Transverse colon (tissue), 4 donors: ENCODE measurements at places on chromosomes 2 and 18.

- DNase-seq, result no peak
These were observed 159.0 kb downstream of the TMX3 start for GRCh38 chr18:68555879-68556301.

DNA sequence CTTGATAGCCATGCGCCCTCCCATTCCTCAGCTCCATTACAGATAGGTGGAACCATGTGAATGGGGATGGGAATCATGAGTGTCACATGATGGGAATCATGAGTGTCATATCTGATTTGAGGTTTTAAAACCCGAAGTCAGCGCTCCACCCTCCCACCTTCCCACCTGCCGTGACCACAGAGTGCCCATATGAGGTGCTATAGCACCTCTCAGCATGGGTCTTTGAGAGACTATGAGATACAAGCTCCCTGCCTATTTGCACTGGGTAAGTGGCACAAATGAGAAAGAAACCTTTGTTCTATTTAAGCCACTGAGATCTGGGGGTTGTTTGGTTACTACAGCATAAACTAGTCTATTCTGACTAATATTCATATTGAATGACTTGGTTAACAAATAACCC lies 78.5 kb upstream of the PTPRM start:
- DNase-seq, result no peak

GRCh38 chr18:50849419-50849821 lies 29.5 kb upstream of the ME2 start:
- DNase-seq, result no peak

DNA sequence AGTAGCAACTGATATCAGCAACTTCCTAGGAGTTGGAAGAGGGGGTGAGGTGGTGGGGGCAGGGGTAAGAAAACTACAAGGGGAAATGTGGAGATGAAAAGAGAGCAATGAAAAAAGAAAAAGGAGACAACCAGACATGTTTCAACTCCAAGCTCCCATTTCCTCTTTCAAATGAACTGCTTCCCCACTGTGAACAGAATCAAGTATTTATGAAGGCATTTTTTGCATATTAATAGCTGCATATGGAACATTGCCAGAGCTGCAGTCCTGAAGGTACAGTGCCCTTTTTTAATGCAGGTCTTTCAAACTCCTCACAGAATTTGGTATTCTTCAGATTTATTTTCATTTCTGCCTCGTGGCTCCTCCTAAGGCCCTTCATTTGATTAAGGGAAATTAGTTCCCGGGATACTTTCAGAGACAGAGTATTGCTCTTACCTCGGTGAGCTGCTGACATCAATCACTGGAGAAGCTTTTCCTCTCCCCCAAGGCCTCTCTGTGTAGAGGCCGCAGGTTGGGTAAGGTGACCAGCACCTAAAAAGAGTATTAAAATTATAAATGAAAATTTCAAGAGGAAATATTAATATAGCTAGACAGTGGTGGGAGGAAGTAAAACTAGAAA lies 68.4 kb downstream of the KIAA2012 start:
- DNase-seq, result no peak

DNA sequence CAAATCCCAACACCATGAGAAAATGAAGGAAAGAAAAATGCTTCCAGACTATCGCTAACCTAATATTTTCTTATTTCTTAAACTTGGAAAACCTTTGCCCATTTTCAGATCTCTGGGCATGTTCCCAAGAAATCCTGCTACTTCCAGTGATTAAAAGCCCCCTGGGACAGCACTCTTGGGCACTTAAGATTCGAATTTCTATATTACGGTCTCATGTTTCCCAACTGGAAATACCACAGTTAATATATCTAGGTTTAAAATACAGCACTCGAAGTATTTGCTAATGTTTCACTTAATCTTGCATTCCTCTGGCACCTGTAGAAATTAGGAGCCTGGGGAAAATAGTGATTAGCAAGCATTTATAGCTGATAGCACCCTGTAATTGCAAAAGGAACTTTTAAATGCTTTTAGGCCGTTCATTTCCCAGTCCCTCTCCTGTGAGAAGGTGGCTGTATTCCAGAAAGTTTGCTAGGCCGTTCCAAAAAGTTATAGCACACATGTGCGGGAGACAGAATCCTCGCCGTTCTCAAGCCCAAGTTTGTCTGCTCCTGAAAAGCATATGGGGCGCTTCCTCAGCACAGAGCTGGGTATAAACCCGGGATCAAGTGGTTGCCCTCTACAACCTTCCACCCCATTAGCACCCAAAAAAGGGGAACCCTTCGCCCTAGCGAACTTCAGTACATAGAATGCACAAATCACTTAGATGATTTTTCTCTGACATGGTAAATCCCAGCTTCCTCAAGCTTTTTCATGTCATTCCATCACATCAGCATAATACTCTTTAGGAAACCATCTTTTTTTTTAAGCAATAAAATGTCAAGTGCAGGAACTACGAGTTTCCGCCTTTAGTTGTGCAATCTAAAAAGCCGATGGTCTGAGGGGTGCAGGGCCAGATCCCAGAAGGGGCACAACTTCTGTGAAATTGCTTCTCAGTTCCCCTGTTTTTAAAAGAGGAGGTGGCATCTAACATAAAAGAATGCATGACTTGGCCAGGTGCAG lies 60.6 kb downstream of the DIPK1C start:
- no peak for DNase-seq

- peak; percentile 25 for DNase-seq
These were observed 1.4 kb downstream of the PPM1G start for GRCh38 chr2:27407798-27408491.

DNA sequence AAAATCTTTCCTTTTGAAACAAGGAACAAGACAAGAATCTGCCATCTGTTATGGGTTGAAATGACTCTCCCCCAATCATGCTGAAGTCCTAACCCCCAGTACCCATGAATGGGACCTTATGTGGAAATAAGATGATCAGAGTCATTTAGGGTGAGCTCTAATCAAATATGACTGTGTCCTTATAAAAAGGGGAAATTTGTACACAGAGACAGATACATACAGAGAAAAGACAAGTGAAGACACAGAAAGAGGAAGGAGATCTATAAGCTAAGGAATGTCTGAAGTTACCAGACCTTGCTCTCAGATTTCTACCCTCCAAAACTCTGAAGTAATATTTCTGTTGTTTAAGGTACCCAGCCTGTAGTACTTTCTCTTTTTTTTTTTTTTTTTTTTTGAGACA lies 15.7 kb downstream of the TGFBRAP1 start:
- DNase-seq, result no peak

DNA sequence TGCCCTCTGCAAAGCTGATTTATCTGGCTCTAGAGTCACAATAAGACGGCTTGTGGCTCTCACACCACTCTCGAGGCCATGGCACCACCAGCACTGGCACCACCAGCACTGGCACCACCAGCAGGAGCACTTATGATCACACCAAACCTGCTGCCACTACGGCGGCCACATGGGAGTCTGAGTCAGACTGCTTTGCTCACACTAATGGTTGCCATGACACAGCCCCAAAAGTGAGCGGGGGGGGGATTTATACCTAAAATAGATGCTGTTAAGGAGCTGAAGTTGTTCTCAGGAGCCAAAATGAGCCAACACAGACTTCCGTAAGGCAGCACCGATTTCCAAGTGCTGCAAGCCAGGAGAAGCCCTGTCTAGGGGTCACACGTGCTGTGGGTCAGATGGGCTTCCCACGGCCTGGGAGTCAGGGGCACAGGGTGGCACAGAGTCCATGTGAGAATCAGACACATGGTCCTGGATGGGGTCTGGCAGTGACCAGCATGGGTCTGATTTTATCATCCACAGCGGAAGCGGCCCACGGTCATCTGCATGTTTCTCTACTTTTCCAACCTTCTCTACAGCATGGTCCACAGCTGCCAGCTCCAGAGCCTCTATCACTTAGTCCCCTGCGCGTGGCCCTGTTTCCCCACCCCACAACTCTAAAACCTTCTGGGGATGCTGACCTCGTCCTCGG lies 16.7 kb downstream of the DNMT3A start:
- no peak for DNase-seq

GRCh38 chr2:216206041-216206703 lies 97.0 kb downstream of the XRCC5 start:
- no peak for DNase-seq

GRCh38 chr2:46878886-46879285 lies 36.7 kb downstream of the MCFD2 start:
- no peak for DNase-seq

DNA sequence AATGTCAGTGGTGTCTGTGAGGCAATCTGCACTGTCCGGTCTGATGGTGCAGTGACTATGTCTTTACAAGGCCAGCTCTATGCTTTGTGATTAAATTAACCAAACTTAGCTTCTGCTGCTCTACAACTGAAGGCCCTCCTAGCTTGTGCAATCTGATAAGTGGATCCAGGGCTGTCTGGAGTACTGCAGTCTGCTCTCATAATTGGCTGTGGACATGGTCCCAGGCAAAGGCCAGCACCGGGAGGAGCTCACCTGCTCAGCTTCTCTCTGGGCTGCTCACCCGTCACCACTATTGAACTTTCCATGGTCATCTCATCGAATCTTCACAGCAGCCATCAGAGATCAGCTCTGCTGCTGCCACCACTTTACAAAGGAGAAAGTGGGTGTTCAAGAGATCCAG lies 13.0 kb upstream of the APCDD1 start:
- DNase-seq, result no peak

GRCh38 chr2:132617989-132618388 lies 52.0 kb downstream of the LYPD1 start:
- no peak for DNase-seq

DNA sequence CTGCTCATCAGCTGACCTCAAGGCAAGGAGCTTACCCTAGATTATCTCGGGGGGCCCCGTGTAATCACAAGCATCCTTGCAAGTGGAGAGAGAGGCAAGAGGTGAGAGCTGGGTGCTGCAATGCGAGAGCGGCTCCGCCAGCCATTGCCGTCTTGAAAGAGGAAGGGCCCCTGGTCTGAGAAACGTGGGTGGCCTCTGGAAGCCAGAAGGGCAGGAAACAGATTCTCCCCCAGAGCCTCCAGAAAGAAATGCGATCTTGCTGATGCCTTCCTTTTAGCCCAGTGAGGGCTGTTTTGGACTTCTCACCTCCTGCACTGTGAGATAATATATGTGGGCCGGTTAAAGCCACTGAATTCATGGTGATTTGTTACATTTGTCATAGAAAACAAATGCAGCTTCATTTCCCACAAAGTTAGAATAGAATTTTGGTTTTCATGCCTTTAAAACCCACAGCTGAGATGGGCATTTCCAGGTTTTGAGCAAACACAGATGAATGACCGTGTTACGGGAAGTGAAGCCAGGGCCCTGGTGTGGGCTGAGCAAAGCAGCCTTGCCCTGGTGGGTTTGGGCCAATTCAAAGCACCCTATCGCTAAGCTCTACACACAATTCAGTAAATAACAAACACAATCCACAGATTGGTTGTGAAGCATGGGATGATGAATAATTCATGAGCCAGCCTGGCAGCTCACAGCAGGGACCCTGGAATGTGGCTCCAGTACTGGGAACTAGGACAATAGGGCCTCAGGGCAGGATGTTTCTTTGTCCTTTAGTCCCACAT lies 319.9 kb upstream of the HS6ST1 start:
- no peak for DNase-seq

GRCh38 chr2:174428214-174428613 lies 32.7 kb downstream of the SCRN3 start:
- DNase-seq, result no peak

GRCh38 chr2:197189426-197190099 lies 121.0 kb downstream of the ANKRD44 start:
- DNase-seq, result no peak

DNA sequence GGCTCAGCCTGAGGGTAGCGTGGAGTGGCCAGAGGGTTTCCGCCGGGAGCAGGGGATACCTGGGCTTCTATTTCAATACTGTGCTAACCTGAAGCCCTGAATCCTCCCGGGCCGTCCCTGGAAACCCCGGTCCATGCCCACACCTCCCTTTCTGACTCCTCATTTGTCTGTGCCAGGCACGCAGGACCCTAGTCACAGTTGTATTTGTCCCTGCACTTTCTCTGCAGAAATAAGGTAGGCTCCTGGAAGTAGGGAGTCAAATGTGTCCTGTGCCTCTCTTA lies 418.8 kb upstream of the HS6ST1 start:
- no peak for DNase-seq

DNA sequence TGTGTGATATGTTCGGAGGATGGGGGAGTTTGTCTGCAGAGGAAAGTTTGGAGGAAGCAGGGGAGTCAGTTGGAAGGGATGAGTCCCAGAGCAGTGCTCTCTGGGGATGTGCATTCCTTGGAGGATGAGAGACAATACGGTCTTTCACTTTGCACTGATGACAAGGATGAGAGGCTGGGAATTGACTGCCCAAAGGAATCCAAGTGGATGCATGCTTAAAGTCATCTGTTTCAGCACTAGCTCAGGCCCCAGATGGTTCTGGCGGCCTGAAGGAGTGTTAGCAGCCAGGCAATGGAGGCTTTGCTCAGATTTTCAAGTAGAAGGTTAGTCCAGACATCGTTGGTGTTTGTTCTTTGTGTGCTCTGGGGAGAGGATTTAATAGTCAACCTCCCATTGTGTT lies 100.2 kb downstream of the CRIM1 start:
- no peak for DNase-seq

GRCh38 chr2:72457801-72458516 lies 310.3 kb upstream of the CYP26B1 start:
- no peak for DNase-seq

DNA sequence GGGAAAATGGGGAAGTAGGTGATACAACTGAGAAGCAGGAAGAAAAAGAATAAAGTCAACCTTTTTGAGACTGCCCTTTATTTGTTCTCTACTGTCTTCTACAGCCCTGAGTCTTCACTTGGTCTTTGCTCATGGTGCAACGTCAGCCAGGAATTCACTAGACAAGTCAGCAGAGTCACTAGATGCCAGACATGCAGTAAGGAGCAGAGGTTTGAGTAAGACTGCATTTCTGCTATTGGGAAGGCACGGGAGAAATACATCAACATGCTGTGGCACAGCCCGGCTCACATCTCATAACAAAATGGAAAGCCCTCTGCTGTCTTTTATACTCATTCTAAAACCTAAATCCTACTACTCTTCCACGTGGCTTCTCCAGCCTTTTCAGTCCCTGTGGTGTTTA lies 67.1 kb downstream of the PRELID3A start:
- no peak for DNase-seq

- no peak for DNase-seq
These were observed 793.7 kb upstream of the FANCL start for GRCh38 chr2:59034837-59035236.
